ENCODE measurements at places on chromosomes 6 and 20.

GRCh38 chr20:17189976-17190695, 36.7 kb upstream of the PCSK2 start:
- no peak for DNase-seq

- DNase-seq, result peak; percentile 3
Observed at GRCh38 chr20:39190666-39191570, 228.8 kb downstream of the DHX35 start.

GRCh38 chr6:46347669-46348068, 143.6 kb downstream of the RCAN2 start:
- no peak for DNase-seq

GRCh38 chr6:157270916-157271315, 52.4 kb downstream of the TMEM242 start:
- DNase-seq, result no peak

GRCh38 chr20:43667341-43668132, 623 bp downstream of the MYBL2 start:
- no peak for DNase-seq

- no peak for DNase-seq
Observed at GRCh38 chr6:144190080-144190479, 39.8 kb downstream of the STX11 start.

DNA sequence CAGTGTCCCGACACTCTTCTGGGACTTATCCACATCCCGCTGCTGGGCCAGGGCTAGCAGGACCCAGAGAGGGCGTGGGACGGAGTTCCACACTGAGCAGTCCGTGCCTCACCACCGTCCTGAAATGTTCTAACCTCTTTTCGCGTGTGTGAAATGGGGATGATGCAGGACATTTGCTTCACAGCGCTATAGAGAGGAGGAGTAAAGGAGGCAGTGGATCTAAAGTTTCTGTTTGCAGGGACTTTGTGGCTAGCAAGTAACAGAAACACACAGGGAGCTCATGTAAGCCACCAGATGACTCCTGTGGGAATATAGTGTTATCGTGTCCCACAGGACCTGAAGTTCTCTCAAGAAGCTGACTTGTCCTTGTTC, 634 bp downstream of the ITPA start:
- peak; percentile 31 for DNase-seq

- DNase-seq, result peak; percentile 47
Observed at GRCh38 chr6:143258945-143259344, 191.6 kb downstream of the ADAT2 start.

GRCh38 chr6:67916399-67916798, 718.7 kb upstream of the ADGRB3 start:
- no peak for DNase-seq

DNA sequence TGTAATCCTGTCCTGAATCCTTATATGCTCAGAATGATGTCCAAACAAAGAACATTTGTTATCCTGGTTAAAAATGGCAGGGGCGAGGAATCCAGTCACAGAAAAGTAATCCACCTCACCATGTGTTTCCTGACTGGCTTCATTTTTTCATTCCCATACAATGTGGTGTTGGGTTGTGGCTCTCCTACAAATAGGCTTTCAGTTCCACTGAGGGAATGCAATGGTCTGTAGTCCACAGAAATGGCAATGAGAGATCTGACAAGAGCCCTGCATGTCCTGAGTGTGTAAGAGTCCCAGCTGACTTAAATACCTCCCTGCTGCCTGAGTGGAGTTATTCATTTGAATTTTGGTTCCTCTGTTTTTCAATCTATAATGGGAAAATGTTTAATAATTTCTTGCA, 47.4 kb upstream of the FBXL4 start:
- DNase-seq, result no peak

- no peak for DNase-seq
Observed at GRCh38 chr6:81534934-81535465, 217.5 kb downstream of the TENT5A start.

DNA sequence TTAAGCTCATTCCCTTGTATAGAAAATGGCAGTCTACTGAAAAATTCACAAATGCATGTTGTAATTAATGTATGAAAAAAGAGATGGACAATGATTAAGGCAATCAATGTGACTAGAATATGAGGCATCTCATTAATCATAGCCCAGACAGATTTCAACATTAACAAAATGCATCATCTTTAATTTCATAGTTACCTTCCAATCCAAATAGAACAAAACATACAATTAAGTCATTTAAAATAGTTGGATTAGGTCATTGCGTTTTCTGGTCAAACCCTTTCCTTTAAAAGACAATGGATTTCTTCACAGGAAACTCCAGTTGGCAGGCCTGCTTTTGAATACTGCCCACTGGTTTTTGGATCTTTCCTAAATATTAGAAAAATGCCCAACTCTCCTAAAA, 203.9 kb downstream of the HAO1 start:
- DNase-seq, result no peak

- DNase-seq, result peak; percentile 27
Observed at GRCh38 chr6:167826896-167827582, at the start of gene AFDN. AFDN (plus strand) TSS chr6:167826911; CDS start chr6:167827133, 222 bp downstream.

- DNase-seq, result no peak
Observed at GRCh38 chr6:6825193-6825784, 236.8 kb downstream of the LY86 start.

- no peak for DNase-seq
Observed at GRCh38 chr20:37235065-37235464, 26.5 kb downstream of the GHRH start.

DNA sequence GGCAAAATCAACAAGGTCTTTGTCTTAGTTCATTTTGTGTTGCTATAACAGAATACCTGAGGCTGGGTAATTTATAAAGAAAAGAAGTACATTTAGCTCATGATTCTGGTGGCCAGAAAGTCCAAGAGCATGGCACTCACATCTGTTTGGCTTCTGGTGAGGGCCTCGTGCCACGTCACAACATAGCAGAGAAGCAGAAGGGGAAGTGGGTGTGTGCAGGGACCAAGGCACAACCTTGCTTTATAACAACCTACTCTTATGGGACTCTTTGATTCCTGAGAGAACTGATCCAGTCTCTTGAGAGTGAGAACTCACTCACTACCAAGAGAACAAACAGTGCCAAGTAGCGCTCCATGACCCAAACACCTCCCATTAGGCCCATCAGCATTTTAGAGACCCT, 25.4 kb downstream of the GABRR2 start:
- no peak for DNase-seq

- no peak for DNase-seq
Observed at GRCh38 chr20:61345656-61346055, 93.6 kb downstream of the CDH4 start.

GRCh38 chr6:56526860-56527544, 115.7 kb downstream of the DST start:
- DNase-seq, result no peak

DNA sequence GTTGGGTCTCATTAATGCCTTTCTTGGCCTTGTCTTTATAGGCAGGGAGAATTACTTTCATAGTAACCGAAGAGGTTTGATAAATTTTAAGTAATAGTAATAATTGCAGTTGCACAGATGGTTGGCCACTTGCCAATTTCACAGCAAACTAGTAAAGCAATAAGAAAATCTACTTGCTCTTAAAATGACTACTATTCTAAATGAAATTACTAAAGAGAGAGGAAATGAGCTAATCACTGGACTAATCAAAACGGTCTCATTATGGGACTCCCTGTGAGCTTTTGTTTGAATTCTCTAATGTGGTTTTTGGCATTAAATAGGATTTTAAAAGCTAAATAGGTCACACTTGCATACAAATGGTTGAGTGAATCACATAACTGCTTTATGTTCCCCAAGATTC, 227.4 kb upstream of the PLN start:
- DNase-seq, result no peak

- no peak for DNase-seq
Observed at GRCh38 chr20:32934580-32934979, 69.7 kb downstream of the SUN5 start.

GRCh38 chr20:24425523-24426135, 43.8 kb upstream of the SYNDIG1 start:
- DNase-seq, result no peak

GRCh38 chr20:62979310-62979709, 26.8 kb downstream of the SLC17A9 start:
- DNase-seq, result no peak

- DNase-seq, result peak; percentile 8
Observed at GRCh38 chr6:87483929-87484328, 11.2 kb downstream of the SLC35A1 start.

DNA sequence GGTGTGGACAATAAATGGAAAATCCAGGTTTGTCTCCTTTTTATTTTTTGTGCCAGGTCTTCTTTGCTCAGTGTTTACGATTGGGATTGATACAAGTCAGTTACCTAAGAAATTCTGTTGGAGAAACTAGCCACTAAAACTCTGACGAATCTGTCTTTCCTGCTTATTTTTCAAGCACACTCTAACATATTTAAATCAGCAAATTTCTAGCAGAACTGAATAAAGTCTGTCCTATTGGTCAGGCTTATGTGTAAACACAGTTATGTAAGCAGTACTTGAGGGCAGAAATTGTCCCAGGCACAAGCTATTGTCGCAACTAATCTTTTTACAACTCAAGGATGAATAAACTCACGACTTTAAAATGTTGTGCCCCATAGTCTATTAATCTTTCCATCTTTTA, 12.1 kb upstream of the EXOC2 start:
- DNase-seq, result no peak

- no peak for DNase-seq
Observed at GRCh38 chr6:56091159-56091869, 156.1 kb downstream of the COL21A1 start.

DNA sequence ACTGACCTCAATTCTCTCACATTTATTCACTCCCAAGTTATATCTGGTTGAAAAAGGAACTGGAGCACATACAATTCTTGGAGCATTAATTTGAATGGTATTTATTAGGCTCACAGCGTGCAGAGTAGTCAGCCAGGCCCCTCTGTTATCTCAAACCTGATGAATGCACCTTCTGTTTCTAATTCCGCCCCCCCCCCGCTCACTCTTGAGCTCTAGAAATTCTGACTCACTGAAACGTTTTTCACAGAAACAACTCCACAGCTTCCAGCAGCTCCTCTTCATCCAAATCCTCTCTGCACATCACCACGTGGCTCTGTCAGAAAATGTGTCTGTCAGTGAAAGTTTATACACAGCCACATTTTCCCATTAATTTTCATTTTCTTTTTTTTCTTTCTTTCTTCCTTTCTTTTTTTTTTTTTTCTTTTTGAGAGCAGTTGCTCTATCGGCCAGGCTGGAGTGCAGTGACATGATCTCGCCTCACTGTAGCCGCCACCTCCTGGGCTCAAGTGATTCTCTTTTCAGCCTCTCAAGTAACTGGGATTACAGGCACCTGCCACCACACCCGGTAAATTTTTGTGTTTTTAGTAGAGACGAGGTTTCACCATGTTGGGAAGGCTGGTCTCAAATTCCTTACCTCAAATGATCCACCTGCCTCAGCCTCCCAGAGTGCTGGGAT, 109.4 kb downstream of the TBXT start:
- DNase-seq, result no peak

DNA sequence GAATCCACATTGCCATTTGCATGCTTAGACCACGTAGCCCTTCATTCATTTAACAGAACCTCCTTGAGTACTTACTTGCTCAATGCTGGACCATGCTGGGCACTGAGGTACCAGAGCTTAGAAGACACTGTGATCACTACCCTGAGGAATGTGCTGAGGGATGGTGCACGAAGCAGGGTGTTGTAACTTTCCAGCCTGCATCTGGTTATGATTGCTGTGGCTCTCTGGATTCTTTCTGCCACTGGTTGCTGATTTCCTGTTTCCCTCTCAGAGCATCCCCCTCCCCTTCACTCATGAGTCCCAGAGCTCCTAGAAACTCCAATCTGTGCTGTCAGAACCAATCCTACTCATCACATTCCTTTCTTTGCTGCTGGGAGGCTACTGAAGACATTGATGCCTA, 537.4 kb downstream of the PTPRT start:
- DNase-seq, result no peak

DNA sequence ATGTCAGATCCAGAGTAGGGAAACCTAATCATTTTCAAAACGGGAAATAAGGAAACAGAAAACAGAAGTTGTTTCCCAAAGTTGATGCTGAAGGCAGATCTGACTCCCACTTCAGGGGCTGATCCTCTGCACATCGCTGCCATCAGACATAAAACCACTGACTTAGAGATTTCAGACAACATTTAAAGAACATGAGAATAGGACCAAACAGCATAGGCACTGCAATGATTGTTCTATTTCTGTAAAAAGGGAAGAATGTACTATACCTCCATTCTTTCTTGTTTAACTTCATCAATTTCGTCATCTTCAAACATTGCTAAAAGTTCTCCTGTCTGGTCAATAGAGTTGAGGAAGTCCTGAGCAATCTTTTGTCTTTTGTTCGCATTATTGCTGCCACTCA, 324.7 kb upstream of the RUNX2 start:
- DNase-seq, result peak; percentile 75

GRCh38 chr6:36780442-36781177, 58.6 kb downstream of the CPNE5 start:
- DNase-seq, result peak; percentile 51

DNA sequence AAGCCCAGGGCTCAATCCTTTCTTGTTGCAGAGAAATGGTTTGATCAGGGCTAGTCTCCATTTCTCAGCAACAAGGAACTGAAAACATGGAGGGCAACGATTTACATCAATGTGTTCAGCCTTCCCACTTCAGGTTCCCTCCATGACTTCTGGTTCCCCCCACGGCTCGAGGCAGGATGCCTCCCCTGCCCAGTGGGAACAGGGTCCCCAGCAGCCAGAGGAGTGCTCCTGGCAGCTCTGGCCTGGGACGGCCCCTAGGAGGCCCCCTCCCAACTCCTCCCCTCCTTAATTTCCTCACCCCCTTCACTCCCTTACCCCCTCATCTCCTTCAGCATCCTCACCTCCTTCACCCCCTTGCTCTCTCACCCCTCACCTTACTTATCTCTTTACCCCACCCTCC, 283.8 kb downstream of the CDC5L start:
- no peak for DNase-seq

DNA sequence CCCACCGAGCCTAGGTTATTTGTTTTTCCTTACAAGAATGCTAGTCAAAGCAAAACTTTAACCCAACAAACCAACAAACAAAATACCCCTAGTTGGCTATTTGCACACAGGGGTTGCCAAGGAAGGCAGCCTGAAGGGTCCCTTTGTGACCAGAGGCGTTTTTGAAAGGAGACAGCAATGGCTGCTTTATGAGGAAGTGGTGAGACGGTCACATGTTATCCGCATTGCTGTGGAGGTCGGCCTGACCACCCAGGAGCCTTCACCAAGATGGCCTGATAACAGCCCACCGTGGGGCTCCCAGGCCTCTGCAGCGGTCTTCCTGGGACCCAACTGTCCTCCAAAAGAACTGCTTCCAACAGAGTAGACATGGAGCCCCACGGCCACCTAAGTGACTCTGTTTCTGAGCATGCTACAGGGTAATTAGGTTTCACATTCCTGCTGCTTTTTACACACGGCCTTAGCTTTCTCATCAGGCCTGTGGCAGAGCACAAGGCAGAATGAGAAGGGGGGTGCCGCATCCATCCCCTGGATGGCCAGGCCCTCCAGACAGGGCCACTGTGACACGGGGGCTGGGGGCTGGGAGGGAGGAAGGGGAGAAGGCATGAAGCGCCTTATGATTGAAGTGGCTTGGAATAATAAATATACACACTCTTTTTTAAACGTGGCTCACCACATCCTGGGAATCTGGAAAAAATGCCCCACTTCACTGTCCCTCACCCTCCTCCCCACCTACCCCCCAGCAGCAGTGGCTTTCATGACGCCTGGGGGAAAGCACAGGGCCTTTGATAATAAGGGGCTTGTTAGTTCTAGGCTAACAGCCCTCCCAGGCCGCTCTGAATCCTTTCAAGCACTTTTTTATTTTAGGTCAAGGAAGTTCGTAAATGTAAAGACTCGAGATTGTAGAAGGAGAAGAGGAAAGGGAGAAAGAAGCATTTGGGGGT, 86.0 kb downstream of the CLIC5 start:
- no peak for DNase-seq

- DNase-seq, result peak; percentile 14
Observed at GRCh38 chr6:116511424-116512110, at the start of gene CALHM5. CALHM5 (plus strand) TSS chr6:116511639; CDS start chr6:116511697, 58 bp downstream.
